ENCODE measurements at places on chromosomes 3 and 15. TPM values are rescaled to one million over a fixed set of nuclear protein-coding genes. Genes with fewer than 3 reads are reported as not detected.

Gene HDC
- 2.7 TPM for total RNA-seq

Gene SIDT1
- 11.5 TPM for total RNA-seq

Gene NMNAT3
- total RNA-seq: 0.73 TPM

Gene LRRC34
- 4.7 TPM for total RNA-seq

Gene DRD3
- total RNA-seq: not detected

Gene CMTM7
- total RNA-seq: 46.3 TPM
